ENCODE measurements at places on chromosomes 4 and X.

GRCh38 chr4:18202486-18202885, 180.9 kb upstream of the LCORL start:
- DNase-seq: no peak

DNA sequence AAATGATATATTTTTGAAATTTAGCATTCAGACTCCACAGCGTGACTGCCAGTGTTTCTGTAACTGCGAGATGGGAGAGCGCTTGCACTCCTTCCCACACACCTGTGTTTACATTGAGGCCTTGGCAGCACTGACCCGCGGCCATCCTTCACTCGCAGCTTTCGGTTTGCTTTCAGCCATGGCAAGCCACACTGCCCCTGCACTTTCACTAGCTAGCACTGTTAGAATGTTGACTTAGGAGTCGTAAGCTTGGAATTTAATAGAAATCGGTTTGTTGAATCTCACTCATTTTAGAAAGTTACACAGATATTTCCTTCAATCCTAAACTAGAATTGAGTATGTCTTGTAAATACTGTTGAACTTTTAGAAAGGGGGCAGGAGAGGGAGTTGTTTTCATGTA, 136.2 kb downstream of the CFAP299 start:
- no peak for DNase-seq

GRCh38 chrX:107699616-107700015, 71.3 kb downstream of the PRPS1 start:
- no peak for DNase-seq

DNA sequence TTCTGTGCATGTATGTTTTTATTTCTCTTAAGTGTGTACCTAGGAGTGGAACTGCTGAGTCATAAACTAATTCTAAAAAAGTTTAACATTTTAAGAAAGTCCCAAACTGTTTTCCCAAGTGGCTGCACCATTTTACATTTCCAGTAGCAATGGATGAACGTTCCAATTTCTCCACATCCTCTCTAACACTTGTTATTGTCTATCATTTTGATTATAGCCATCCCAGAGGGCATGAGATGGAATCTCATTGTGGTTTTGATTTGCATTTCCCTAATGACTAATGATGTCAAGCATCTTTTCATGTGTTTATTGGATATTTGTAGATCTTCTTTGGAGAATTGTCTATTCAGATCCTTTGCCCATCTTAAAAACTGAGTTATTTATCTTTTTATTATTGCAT, 82.5 kb downstream of the PPEF1 start:
- DNase-seq: no peak

DNA sequence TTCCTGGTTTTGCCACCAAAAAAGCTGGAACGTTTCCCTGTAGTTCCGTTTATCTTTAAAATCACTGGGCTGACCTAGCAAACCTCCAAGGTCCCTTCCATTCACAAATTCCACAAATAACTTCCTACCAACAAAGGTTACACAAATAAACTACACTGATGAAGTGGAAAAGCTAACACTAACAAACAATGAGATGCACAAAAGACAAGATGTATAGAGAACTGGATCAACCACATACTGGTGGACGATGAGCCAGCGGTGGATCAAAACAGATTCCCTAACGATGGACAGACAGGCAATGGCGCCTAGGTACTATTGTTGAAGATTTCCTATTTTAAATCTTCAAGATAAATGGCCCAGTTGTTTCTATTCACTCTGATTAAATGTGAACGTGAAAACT, 15.5 kb downstream of the AFAP1 start:
- DNase-seq: peak; percentile 23

DNA sequence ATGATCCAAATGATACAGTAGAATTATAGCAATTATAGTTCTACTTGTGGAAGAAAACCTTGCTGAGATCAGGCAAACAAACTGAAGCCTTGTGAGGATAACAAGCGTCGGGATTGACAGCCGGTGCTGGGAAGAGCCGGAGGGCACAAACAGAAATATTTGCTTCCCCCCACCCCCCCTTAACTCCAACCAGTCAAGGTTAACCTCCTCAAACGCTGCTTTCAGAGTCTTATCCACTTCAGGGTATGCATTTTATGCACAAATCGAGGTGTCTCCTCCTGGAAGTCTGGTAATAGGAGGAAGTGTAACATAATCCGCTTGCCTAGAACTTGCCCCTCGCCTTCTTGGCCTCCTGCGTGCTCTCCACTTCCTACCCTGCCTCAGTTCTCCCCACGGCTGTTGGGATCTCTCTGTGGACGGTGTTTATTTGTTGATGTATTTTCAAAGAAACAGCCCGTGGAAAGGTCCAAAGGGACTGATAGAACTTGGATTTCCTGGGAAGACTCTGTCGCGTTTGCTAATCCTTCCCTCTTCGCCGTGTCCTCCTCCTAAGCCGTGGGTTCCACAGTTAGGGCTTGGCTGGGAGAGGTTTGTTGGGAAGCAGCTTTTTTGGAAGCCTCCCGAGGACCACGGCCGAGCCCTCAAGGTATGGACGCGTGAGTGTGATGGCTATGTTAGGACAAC, 4.1 kb upstream of the ARX start:
- no peak for DNase-seq

DNA sequence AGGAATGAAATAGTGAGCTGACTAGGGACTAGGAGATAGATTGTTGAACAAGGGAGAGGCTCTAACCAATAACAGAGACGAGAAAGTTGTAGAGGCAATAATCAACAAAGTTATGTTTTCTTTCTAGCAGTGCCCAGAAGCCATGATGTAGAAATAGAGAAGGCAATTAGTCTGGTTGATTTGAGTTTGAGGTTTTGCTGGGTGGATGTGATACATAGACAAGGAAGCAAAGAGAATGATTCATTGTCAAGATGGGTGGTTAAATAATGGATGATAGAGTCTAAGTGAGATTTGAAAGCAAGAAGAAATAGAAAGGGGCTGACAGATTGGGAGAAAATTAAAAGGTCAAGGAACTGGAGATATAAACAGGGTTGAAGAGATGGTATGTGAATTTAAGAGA, 11.2 kb downstream of the RBM41 start:
- no peak for DNase-seq

DNA sequence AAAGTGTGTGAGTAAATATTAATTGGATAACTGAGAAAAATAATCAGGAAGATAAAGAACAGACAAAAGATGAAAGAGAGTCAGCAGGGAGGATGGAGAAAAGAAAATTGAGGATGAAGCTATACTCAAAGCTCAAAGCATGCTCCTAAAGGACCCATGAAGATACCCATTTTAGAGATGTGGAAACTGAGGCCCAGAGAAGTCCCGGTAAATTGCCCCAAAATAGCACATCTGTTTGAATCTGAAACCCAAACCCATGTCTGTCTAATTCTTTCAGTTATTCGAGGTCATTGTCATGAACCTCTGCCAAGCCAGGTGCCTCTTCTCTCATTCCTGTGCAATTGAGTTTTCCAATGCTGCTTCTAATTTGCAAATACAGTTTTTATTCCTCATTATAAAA, 29.6 kb upstream of the MSX1 start:
- no peak for DNase-seq

GRCh38 chr4:32192363-32192762, 1472.2 kb downstream of the PCDH7 start:
- DNase-seq: no peak

- DNase-seq: no peak
Observed at GRCh38 chr4:52822972-52823701, 39.0 kb upstream of the RASL11B start.

- DNase-seq: no peak
Observed at GRCh38 chr4:104964410-104965175, 182.1 kb upstream of the TET2 start.

- DNase-seq: no peak
Observed at GRCh38 chrX:130260316-130260715, 8.4 kb downstream of the ZNF280C start.

- DNase-seq: no peak
Observed at GRCh38 chrX:155188786-155189185, 27.5 kb upstream of the VBP1 start.

GRCh38 chr4:139756391-139757180, 91.0 kb downstream of the MGST2 start:
- DNase-seq: no peak

Data from dermis blood vessel endothelial cell (primary cell).